MG63 (cell line): ENCODE measurements at places on chromosomes 11 and 22. TPM values are rescaled to one million over a fixed set of nuclear protein-coding genes. Genes with fewer than 3 reads are reported as not detected.

The PGA4 gene
- not detected in 2 replicates for total RNA-seq

The GLYAT gene
- not detected in 2 replicates for total RNA-seq

The RAB38 gene
- 0.46 TPM in 1 of 2 replicates, not detected in the other for total RNA-seq

The CLCF1 gene
- total RNA-seq, result 6.4 and 7.7 TPM in 2 replicates

GRCh38 chr11:64572143-64572542 is 18.9 kb upstream of the SLC22A12 start:
- DNase-seq, result no peak

DNA sequence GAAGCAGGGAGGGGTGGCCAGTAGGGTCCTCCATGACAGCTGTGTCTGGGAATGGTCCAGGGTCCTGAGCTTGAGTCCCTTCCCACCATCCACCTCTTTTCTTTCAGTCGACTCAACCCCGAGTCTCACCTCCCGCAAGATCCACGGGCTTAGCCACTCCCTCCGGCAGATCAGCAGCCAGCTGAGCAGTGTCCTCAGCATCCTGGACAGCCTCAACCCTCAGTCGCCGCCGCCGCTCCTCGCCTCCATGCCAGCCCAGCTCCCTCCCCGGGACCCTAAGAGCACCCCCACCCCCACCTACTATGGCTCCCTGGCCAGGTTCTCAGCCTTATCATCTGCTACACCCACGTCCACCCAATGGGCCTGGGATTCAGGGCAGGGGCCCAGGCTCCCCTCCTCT is 81.9 kb downstream of the CEP164 start:
- DNase-seq, result no peak

DNA sequence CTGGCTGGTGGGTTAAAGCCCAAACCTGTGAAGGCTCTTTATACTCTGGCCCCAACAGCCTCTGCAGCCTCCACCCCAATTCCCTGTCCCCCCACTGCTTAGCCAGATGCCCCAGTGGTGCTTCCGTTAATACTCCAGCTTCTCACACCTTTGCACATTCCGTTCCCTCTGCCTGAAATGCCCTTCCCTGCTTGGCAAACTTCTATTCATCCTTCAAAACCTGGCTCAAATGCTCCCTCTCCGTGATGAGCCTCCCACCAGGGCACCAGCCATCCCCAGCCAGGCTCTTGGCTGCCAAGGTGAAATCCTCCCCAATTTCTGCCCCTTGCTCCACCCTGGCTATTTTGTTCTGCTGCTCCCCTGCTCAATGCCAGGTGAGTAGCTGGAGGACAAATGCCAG is 12.5 kb upstream of the FADS3 start:
- DNase-seq, result no peak

GRCh38 chr11:62026739-62027370 is 59.4 kb upstream of the FTH1 start:
- DNase-seq, result no peak

GRCh38 chr22:24338726-24339451 is 68.3 kb downstream of the SPECC1L start:
- no peak for DNase-seq
